ENCODE measurements at places on chromosomes 6 and 20.

DNA sequence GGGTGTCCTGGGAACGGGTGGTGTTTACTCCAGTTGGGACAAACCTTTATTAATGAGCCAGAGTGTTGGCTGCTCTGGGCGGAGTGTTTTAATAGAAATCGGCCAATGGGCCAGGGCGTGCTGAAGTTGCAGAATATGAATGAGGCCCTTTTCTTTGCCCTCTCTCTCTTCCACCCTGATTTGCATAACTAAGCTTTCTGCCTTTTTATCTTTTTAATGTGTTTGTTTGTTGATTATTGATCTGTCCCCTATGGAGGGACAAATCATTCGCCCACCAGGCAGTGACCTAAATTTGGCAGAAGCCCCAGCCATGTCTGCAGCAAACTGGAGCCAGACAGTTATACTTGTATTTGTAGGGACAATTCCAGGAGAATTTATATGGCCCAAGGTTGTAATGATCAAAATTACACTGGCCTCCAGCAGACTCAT is 420.9 kb downstream of the PREX1 start:
- no peak for DNase-seq

- DNase-seq, result no peak
These were observed 18.4 kb downstream of the NUDT3 start for GRCh38 chr6:34374069-34374468.

DNA sequence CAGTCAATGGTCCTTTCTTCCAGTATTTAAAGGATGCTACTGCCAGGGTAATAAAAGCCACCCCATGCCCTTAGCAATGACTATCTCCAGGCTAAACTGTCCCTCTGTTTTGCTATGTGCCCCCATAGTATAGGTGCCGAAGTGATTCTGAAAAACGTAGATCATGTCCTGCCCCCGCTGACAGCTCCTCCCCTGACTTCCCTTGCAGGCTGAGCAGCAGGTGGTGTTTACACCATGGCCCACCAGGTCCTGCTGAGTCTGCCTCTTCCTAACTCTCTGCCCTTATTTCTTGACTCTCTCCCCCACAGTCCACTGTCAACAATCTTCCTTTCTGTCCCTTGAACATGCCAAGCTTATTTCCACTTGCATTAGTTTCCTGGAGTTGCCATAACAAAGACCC is 352.5 kb upstream of the TSHZ2 start:
- no peak for DNase-seq

GRCh38 chr6:156791320-156791850 is 14.2 kb downstream of the ARID1B start:
- DNase-seq, result peak; percentile 20

DNA sequence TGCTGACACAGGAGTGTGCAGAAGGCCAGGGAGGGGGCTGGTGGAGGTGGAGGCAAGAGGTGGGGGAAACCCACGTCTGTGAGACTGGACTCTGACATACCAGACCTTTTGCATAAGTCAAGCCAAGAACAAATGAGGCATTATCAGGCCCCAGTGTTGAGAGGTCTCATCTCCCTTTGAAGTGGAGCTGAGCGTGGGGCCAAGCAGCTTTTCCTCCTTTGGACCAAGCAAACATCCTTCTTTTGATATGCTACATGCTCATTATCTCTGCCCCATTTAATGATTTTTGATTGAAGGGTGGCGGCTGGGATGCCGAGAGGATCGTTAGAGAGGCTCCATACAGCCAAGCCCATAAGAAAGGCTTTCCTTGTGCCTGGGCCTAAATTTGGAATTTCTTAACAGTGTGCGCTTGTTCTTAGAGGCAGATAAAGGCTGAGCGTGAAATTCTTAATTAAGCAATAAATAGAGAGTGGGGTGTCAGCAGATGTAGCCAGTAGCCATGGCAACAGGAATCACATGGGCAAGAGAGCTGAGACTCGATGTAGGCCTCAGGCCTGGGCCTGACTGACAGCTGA is 244.5 kb downstream of the PKHD1 start:
- no peak for DNase-seq

GRCh38 chr20:50872560-50873425 is 58.4 kb downstream of the ADNP start:
- no peak for DNase-seq

DNA sequence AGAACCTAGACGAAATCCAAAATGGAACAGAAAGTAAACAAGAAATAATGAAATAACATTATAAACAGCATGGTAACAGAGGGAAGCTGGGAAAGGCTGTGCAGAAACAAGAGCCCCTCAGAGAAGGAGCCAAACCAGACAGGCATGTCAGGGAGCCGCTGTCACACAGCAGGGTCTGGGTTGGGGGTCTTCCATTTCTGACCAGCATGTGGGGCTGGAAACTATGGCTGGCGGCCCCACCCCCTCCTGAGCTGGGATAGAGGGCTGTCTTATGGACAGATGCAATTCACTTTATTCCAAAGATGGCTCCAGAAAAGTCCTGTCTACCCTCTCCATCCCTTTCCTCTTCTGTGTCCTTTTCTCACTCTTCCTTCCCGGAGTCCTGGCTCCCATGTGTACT is 27.3 kb downstream of the C6orf89 start:
- no peak for DNase-seq

- no peak for DNase-seq
These were observed 144.9 kb downstream of the SH3BGRL2 start for GRCh38 chr6:79776076-79776475.

GRCh38 chr20:40896814-40897700 is 131.6 kb upstream of the TOP1 start:
- DNase-seq, result peak; percentile 7

GRCh38 chr6:15061908-15062515 is 183.9 kb upstream of the JARID2 start:
- DNase-seq, result no peak

DNA sequence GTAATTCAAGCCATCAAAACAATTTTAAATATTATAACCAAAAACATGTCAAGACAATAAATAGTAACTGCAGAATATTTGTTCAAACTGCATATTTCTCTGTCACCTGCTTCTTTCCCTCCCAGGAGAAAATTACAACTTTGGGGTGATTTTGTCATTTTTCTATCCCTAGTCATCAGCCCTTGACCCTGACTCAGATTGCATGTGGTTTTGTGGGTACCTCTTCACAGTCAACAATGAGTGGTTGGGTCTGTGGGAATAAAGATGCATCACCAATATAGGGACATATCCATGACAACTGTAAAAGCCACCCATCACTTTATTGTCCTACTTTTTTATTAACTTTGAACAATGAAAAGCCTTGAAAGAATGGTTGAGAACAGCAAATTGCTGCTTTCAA is 7.3 kb downstream of the COL10A1 start:
- no peak for DNase-seq

DNA sequence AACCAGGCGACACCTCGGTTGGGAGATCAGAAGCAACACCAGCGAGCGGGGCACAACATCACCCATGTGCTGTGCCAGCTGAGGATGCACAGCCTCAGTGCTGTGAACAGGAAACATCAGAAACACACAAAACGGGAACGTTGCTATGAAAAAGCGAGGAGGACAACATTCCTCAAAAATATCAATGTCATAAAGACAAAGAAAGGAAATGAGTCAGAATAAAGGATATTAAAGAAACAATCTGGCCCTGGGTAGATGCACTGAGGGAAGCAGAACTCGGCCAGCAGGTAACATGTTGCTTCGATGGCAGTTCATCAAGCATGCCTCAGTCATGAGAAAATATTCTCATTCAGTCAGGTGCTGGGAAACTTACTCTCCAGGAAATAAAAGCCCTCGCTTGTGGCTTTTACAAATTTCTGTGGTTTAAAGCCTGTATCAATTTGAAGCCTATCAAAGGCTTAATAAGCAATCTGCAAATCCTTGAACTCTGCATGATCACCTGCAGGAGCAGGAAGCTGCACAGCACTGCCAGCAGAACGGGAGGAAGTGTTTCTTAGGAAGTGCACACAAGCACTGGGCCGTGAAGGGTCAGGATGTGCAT is 77.5 kb downstream of the GINS1 start:
- DNase-seq, result no peak

DNA sequence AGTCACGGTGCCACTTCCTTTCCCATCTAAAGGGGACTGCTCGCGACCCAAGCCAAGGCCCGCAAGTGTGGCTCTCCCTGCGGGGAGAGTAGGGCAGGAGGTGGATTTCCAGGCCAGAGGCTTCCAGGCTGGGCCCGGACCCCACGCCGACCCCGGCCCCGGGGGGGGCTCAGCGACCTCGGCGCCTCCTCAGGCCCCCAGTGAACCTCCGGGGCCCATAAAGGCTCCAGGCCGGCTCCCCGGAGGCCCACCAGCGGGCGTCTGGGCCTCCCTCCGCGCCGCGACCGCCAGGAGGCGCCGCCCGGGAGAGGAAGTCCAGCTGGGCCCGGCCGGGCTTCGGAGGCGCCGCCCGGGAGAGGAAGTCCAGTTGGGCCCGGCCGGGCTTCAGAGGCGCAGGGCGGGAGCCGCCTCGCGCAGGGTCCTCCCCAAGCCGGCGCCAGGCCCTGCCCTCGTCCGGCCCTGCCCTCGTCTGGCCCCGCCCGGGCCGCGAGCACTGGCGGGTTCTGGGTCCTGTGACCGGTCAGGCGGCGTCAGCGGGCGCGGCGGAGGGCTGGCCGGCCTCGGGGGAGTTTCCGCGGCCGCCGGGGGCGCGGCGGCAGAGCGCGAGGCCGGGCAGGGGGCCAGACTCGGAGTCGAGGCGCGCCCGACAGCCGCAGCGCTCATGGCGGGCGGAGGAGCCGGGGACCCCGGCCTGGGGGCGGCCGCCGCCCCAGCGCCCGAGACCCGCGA is at the start of gene RAB32:
Gene RAB32, plus strand, starts transcription at position 623 of the 729 bp plus-strand sequence. Its CDS starts 39 bp downstream, at position 662.
- peak; percentile 95 for DNase-seq

- DNase-seq, result peak; percentile 54
These were observed 46.3 kb upstream of the FOXA2 start for GRCh38 chr20:22630701-22631100.

- DNase-seq, result peak; percentile 97
These were observed at the start of gene LYRM2 for GRCh38 chr6:89638320-89639195. Gene LYRM2, minus strand, starts transcription at chr6:89638747. Its CDS starts 31 bp downstream, at chr6:89638716.

- DNase-seq, result no peak
These were observed 222.2 kb downstream of the UST start for GRCh38 chr6:148968771-148969602.

Measured in endodermal cell (in vitro differentiated cells).